ENCODE measurements at places on chromosomes 11 and 22.

DNA sequence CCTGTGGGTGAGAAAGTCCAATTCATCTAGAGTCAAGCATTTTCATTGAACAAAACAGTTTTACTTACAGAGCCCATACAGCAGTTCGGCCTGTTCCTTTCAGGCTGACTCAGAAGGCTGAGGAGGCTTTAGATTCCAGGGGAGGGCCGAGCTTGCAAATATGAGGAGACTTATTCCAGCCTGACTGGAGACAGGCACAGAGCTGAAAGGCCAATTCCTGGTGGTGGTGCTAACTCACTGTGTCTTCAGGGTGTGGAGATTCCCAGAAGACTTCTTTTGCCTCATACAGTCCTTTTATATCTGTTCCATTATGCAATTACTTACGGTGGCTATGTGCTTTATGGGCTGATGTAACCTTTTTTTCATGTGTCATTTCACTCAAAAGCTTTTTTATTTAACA lies at the start of gene OR51E2:
Gene OR51E2 (minus strand): TSS at position 269 of the 400 bp plus-strand sequence. CDS start 15,142 bp downstream, outside the sequence.
- no peak for DNase-seq

DNA sequence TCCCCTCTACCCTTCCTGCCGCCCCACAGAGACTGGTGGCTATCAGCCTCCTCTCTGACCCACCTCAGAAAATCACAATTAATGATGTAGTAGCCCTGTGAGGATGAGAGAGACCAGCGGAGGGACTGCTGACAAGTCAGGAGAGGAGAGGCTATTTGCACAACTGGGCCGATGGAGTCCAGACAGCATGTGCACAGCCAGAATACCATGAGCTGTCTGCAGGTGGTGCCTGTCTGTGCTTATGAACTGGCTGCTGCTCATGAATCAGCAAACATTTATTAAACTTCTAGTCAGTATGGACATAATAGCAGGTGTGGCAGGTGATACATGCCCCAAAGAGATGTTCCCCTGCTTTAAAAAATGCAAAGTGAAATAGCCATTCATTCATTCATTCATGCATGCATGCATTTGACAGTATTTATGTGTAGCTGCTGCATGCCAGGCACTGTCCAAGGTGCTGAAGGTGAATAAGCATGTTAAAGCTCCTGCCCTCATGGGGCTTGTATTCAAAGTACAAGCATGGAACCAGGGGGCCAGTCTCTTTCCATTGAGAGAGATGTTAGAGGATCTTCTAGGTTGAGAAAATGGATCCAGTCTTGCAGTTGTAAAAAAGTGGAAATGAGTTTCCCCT lies 141.3 kb downstream of the GRIK4 start:
- no peak for DNase-seq

- DNase-seq: no peak
These were observed 23.7 kb upstream of the OR5B12 start for GRCh38 chr11:58465690-58466089.

DNA sequence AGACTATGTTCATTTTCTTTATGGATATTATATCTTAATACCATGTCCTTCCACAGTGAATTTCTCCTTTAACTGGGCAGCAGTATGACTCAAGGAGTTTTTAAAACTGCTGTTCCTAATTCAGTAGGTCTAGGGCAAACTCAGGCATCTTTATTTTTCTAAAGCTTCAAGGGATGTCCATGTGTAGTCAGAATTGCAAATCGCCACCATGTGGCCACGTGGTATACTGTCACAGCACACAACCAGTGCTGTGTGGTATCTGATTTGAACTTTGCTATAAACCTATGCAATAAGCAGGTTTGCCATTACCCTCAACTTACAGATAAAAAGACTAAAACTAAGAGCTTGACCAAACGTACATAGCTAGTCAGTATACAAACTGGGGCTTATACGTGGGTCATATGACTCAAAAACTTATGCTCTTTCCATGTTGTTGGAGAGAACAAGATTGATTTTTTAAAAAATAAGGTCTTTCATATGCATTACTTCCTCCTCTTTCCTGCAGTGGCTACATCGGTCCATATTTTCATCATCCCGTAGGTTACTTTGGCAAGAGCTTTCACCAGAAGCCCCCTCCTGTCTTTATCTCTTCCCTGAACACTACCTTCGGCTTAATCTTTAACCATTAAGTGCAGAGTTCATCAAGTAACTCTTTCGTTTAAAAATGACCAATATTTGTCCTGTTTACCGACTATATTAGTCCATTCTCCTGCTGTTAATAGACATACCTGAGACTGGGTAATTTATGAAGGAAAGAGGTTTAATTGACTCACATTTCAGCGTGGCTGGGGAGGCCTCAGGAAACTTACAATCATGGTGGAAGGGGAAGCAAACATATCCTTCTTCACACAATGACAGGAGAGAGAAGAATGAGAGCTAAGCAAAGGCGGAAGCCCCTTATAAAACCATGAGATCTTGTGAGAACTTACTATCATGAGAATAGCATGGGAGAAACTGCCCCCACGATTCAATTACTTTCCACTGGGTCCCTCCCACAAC lies 8.0 kb upstream of the HTATIP2 start:
- no peak for DNase-seq

GRCh38 chr11:35949242-35949641 lies 5.4 kb downstream of the LDLRAD3 start:
- DNase-seq: no peak

- no peak for DNase-seq
These were observed 515 bp downstream of the CTR9 start for GRCh38 chr11:10751581-10751940.

- DNase-seq: no peak
These were observed 278.1 kb downstream of the SWAP70 start for GRCh38 chr11:9941991-9942390.

GRCh38 chr11:65719871-65720210 lies 757 bp downstream of the RNASEH2C start:
- DNase-seq: peak; percentile 19

DNA sequence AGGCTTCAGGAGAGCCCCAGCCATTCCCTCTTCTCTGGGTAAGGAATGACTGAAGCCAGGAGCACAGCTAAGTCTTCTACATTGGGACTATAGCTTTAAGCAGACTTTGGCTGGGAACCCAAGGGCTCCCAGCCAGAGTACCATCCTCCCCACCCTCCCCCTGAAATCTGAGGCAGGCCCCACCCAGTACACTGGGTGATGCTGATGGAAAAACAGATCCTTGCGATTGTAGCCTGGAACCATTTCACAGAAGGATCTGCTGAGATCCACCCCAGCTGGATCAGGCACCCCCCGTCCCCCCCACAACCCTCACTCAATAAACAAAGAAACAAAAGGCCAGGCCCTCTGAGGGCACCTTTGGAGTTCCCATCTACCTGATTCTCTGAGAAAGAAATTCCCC lies 39.8 kb downstream of the IL18BP start:
- no peak for DNase-seq

GRCh38 chr11:74647831-74648230 lies 55.4 kb downstream of the POLD3 start:
- no peak for DNase-seq

GRCh38 chr11:61080986-61081590 lies 21.2 kb upstream of the CD5 start:
- DNase-seq: no peak

DNA sequence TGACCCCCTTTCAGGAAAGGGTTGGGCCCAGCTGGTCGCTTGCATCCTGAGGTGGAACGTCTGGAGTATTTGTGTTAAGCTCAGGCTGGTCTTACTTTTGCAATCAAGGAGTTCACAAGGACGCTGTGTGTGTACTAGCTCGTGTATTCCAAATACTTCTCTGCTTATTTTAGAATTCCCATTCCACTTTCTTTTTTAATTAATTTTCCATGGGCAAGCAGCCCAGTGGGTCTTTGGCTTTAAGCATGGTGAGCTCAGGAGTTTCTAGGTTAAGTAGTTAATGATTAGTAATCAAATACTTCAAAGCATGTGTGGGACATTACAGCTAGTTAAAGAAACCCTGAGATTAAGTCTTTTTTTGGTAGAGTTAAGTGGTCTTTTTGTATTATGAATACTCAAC lies 68.6 kb downstream of the CSNK2A3 start:
- DNase-seq: no peak

GRCh38 chr22:46067159-46068111 lies 82.9 kb upstream of the PPARA start:
- DNase-seq: no peak

DNA sequence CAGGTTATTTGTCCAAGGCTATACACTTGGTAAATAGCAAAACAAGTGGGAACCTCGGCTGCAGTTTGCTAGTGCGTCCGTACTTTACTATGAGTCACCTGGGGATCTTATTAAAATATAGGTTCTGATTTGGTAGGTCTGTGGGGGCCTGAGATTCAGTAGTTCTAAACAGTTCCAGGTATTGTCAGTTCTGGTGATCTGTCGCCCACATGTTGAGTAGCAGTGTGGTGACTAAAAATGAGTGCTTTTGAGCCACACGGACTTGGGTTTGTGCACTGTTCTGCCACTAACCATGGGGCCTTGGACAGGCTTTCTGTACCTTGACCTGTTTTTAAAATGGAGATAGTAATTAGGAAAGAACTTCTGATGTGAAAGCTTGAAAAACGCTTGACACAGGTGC lies 15.7 kb downstream of the FBXO7 start:
- no peak for DNase-seq

GRCh38 chr11:115616971-115617370 lies 112.8 kb upstream of the CADM1 start:
- no peak for DNase-seq

DNA sequence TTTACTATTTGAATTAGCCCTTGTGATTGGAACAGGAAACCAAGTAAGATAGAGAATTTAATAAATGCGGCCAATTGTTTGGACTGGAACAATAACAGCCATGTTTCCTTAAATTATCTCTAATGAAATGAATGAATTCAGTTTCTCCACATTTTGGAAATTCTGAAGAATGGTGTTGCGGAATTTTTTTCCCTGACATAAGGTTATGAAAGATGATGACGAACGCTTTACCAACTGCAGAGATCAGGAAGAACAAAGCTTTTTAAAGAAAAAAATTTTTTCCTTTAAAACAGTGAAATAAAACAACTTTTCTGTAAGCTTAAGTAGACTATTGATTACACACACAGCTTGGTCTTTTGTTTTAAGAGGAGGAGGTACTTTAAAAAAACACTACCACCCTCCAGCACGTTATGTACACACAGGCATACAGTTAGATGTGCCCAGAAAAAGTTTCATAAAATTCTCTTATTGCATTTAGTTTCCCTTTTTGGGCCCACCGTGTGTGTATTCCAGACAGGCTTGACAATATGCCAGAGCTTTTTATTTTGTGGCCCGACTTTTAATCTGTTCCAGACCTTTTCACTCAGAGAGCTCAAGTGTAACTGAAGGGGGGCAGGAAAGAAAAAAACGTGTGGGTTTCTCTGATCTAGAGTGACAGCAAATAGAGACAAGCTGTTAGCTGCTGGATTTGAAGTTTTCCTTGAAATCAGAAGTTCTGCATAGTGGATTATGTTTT lies 77.3 kb downstream of the YAP1 start:
- no peak for DNase-seq

DNA sequence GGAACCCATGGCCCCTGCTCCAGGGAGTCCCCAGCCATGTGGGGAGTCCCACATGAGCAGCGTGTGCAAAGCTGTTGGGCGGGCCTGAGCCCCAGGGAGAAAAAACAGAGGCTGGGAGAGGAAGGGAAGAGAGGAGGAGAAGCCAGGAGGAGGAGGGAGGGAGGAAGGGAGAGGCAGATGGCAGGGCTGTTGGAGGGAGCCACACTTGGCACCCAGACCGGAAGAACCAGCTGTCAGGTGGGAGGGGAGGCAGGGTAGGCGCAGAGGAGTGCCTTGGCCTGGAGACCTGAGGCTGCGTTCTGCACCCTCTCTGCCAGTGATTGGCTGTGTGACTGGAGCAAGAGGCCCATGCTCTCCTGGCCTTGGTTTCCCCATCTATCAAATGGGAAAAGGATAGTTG lies 6.7 kb downstream of the SYNGR1 start:
- no peak for DNase-seq

- DNase-seq: peak; percentile 26
These were observed 11.3 kb upstream of the SMIM38 start for GRCh38 chr11:69144316-69145049.

DNA sequence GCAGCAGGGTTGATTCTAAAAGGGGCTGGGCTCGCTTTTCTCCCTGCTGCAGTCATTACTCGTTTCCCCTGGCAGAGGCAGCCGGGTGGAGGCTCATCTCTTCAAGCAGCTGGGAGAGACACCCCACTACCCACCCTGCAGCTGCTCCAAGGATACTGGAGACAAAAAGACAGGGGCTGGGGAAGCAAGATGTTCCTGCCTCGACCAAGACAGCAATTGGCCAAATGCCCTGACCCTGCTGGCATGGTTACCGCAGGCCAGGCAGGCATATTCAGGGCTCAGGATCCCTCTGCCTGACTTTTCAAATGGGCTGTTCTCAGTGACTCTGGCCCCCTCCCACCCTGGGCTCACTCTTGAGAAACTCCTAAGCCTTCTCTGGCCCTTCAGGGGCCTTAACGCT lies 6.8 kb upstream of the RGL4 start:
- DNase-seq: no peak

DNA sequence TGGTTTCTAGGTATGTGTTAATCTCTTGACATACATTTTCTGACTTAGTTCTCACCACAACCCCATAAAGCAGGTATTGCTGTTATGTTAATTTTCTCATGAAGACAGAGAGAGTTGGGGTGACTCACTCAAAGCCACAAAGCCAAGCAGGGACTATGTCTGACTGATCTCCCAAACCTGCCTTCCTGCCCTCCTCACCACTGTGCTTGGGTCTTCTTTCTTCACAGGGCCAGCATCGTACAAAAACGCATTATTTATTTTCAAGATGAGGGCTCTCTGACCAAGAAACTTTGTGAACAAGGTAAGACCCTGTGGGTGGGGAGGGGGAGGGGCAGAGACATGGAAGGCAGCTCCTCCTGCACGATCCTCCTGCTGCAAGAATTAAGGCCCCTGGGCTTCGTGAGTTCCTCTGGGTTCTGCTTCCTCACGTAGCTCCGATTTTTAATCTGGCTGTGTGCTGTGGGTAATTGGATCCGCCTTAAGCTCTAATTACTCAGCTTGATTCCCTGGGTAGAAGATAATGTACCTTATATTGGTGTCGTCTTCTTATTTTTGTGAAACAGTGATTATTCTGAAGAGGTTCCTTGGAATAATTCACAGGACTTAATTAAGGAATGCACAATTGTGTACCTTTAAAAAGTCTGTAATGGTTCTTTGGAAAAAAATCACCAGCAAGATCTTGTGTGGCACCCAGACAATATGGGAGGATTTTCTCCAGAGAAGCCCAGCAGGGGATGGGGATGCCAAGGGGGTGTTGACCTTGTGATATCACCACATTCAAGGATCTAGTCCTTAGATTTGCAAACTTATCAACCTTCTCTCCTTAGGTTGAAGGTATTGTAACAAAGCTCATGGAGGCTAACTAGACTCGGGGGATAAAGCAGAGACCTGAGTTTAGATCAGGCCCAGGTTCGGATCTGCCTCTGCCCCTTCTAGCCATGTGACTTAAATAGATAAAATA lies 112.9 kb downstream of the SPON1 start:
- peak; percentile 55 for DNase-seq

- DNase-seq: no peak
These were observed 144.3 kb upstream of the SYN3 start for GRCh38 chr22:33202455-33202854.

- DNase-seq: no peak
These were observed 5.1 kb upstream of the NOL12 start for GRCh38 chr22:37681001-37681424.

- DNase-seq: no peak
These were observed 199.9 kb downstream of the IGLL1 start for GRCh38 chr22:23380230-23380573.
